Upper lobe of left lung (tissue), 6 donors: ENCODE measurements at places on chromosomes 12 and 14.

- no peak for DNase-seq
Observed at GRCh38 chr12:49540229-49541139, 1.7 kb downstream of the KCNH3 start.

DNA sequence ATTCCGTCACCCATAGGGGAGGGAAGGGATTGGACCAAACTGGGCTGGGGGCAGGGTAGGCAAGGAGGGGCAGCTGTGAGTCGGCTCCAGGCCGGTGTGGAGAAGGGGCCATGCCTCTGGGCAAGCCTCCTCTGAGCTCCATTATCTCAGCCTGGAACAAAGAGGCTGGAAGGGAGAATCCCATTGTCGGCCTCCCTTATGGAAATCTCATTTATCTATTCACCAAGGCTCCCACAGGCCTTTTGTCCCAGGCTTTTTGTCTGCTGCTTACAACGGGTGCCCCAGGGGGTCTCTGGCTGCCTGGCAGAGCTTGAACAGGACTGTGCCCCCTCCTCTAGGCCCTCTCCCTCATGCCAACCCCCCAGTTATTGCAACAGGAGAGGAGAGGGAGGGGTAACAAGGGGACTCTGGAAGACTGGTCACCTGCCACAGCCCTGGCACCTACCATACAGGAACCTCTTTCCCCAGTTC is 19.5 kb downstream of the FIGNL2 start:
- no peak for DNase-seq

DNA sequence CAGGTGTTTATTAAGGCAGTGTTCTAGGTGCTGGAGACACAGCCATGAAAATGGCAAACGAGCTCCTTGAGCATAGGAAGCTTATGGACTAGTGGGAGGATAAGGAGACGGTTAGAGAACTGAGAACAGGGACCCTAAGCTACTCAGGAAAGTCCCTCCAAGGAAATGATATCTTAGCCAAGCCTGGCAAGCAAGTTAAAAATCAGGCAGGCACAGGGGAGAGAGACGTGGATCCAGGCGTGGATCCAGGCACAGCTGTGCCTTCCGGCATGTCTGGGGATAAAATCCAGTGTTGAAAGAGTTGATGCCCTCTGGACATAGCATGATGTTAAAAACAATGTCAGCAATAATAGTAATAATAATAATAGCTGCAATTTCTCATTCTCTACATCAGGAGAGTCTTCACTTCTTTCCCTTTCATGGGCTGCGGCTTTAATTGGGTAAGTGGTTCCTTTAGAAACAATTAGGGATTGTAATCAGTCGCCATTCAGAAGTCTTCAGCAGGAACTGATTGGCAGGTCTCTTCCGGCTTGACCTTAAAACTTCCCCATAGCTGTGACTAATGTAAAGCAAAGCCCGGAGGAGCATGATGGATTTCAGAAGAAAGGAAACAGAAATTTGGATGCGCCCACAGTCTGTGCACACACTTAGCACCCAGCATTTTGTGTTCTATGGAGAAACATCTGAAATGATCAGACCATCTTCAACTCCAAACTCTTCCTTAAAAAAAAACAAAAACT is 230.2 kb downstream of the SLC41A2 start:
- no peak for DNase-seq

DNA sequence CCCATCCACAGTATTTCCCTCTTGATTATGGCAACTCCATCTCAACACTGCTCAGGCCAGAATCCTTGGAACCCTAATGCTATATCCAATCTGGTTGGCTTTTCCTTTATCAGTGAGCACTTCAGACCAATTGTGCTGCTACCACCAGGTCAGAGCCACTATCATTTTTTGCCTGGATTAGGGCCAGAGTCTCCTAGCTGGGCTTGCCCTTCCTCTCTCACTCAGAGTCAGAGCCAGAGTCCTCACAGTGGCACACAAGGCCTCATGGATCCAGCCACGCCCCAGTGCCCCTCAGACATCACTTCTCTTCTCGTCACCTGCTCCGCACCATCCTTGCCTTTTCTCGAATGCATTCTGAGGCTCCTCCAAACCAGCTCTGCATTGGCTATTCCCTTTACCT is 211.1 kb downstream of the ANO6 start:
- DNase-seq, result no peak

- DNase-seq, result no peak
Observed at GRCh38 chr14:81801921-81802320, 268.3 kb upstream of the SEL1L start.

- DNase-seq, result no peak
Observed at GRCh38 chr14:26067786-26068459, 529.9 kb downstream of the NOVA1 start.

- DNase-seq, result no peak
Observed at GRCh38 chr12:18066666-18067065, 23.3 kb downstream of the RERGL start.

DNA sequence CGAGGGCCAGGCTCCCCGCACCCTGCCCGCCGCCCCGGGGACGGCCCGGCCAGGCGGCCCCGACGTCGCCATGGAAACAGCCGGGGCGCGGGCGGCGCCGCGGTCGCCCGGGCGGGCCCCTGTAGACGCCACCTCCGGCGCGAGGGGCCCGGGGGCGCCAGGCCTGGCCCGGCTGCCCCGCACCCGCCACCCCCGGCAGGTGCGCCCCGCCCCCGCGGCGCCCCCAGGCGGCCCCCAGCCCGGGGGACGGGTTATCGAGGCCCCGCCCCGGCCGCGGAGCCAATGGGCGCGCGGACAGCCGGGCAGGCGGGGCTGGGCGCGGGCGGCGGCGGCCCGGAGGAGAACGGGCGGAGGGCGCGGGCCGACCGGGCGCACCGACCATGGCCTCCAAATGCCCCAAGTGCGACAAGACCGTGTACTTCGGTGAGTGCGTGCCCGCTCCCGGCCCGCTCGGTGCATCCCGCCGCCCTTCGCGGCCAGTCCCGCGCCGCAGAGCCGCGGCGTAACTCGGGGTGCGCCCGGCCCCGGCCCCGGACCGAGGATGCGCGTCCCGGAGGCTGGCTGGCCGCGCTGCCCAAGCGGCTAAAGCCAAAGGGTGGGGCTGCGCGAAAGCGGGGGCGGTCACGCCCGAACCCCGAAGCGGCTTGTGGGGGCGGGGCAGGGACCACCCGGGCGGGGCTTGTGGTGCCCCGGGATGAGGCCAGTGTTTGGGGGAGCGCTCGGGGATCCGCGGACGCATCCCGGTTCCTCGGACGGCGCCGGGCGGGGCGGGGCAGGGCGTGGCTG is at the start of gene CRIP2:
CRIP2 (plus strand) TSS at position 339 of the 786 bp plus-strand sequence; CDS start at position 381, 42 bp downstream.
- DNase-seq, result no peak

- peak; percentile 79 for DNase-seq
Observed at GRCh38 chr12:34219046-34219770, 196.9 kb downstream of the ALG10 start.

- no peak for DNase-seq
Observed at GRCh38 chr12:6219980-6220379, 19.8 kb downstream of the CD9 start.

- peak; percentile 17 for DNase-seq
Observed at GRCh38 chr12:52076811-52077210, 2.7 kb upstream of the SMIM41 start.

GRCh38 chr14:52012635-52013034 is 23.3 kb downstream of the RTRAF start:
- no peak for DNase-seq

GRCh38 chr12:118307069-118307954 is 65.4 kb downstream of the TAOK3 start:
- no peak for DNase-seq

DNA sequence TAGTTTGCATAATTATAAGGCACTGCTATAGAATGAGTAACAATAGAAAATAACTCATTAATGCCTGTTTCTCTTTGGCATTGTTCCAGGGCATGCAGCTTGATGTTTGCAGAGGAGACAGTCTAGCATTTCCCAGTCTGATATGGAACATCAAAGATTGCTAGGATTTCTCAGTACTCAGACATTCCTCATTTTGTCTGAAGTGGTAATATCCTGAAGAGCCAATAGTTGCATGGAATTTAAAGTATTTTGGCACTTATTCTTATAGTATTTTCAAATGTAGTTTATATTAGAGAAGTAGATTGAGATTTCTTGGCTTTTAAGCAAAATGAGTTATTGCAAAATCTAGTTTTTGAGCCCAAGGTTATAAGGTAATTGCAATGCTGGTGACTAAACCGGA is 337.3 kb upstream of the E2F7 start:
- no peak for DNase-seq

GRCh38 chr14:25520821-25521220 is 470.9 kb upstream of the STXBP6 start:
- no peak for DNase-seq

- DNase-seq, result no peak
Observed at GRCh38 chr14:51595881-51596455, 55.7 kb upstream of the FRMD6 start.

DNA sequence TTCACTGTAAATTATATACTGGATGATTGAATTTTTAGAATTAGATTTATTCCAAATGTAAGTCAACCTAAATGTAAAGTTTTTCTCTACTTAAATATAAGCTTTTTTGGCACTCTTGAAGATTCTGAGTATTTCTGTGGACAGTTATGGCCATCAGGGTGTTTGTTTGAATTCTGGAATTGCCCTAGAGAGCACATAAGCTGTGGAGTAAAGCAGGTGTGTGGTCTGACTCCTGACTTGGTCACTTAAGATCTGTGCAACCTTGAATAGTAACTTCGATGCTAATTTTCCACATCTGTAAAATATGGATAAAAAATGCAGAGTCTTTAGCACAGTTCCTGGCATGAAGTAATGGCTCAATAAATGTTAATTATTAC is 64.4 kb downstream of the FUT8 start:
- no peak for DNase-seq

DNA sequence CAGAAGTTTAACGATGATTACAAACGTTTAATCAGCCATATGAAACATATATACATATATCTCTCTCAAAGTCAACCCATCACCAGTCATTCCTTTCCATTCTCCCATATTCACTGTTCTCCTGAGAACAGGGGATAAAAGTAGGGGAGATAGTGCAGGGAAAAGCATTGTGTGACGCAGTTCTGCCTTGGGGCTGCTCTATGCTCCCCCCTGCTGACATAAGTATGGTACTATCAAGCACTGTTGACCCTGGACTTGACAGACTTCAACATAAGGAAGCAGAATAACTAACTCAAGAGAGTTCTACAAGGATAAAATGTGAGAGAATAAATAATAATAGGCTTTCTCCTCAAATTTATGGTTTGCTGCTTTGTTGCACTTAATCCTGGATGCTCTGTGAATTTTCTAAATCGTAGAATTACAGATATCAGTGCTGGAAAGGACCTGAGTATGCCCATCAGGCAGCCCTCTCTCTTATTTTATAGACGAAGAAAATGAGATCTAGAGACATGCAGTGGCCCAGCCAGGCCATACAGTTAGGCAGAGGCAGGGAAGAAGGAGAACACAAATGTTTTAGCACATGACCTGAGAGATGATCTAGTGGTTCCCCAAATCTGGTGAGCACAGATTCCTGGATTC is 87.2 kb downstream of the SCN8A start:
- peak; percentile 31 for DNase-seq

DNA sequence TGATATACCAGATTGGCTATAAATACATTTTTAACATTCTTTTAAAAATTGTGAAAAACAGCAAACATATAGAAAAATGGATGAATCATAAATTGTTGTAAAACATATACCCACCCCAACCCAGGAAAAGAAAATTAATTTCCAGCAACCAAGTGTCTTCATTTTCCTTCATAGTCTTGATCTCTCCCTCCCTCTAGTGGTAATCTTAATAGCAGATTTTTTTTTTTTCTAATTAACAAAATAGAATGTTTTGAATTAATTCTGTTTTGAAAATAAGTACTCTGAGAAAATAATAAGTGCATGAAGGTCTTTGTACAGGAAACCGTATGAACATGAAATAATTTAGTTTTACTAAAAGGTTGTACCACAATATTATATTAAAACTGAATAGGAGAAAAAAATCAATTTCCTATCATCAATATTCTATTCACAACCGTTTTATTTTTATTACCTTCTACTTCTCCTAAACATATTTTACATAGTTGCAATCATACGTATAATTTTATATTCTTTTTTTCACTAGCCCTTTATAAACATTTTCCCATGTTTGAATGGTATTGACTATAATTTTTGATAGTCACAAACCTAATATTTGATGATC is 7.0 kb downstream of the ETNK1 start:
- DNase-seq, result no peak

- DNase-seq, result no peak
Observed at GRCh38 chr12:42725809-42726208, 136.3 kb upstream of the PRICKLE1 start.

GRCh38 chr14:54785778-54786770 is 116.6 kb downstream of the GCH1 start:
- DNase-seq, result no peak

DNA sequence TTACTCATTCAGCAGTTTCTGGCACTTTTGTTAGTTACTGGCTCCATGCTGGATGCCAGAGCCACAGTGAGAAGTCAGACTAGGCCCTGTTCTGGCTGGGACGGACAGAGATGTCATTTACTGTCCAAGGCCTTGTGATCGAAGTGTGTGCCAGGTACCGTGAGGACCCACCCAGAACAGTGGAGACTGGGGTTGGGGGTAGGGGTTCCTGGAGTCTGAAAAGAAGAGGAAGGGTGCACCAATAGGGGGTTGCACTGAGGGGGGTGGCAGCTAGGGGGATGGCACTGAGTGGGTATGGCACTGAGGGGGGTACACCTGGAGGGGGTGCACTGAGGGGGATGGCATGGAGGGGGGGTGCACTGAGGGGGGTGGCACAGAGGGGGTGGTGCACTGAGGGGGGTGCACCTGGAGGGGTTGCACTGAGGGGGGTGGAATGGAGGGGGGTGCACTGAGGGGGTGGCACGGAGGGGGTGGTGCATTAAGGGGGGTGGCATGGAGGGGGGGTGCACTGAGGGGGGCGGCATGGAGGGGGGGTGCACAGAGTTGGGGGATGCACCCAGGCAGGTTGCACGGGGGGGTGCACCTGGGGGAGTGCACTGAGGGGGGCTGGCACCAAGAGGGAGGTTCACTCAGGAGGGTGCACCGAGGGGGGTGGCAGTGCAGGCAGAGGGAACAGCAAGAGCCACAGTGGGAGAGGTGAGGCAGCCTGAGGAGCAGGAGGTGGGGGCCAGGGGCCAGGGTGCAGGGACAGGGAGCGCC is 10.6 kb upstream of the CYP46A1 start:
- no peak for DNase-seq

DNA sequence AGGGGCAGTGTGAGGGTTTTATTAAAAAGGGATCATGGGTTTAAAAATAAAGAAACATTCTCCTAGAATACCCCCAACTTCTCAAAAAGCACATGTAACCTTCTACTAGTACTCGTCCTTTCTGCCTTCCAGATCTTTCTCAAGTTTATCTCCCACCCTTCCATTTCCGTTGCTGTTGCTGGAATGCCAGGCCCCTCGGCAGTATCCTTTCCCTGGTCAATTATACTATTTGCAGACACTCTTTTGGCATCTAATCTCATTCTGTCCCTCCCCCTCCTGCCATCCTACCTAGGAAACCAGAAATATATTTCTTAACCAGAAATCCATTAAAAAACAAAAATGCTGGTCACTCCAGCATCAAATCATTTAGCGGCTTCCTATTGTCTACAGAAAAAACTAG is 198.2 kb upstream of the ATP2B1 start:
- DNase-seq, result no peak

GRCh38 chr12:101459642-101460346 is 15.3 kb upstream of the SPIC start:
- no peak for DNase-seq
